Caki2 (cell line): ENCODE measurements at places on chromosomes 2 and 18. TPM values are rescaled to one million over a fixed set of nuclear protein-coding genes. Genes with fewer than 3 reads are reported as not detected.

RGPD4 gene
- total RNA-seq, result not detected in 2 replicates

MOGAT1 gene
- not detected in 2 replicates for total RNA-seq

HOXD12 gene
- total RNA-seq, result not detected in 2 replicates

MMADHC gene
- 195 and 239 TPM in 2 replicates for total RNA-seq

MOCOS gene
- 3.7 and 10.2 TPM in 2 replicates for total RNA-seq

FASTKD1 gene
- 10.8 and 14.0 TPM in 2 replicates for total RNA-seq

PLCL1 gene
- total RNA-seq, result not detected in 2 replicates

TMEM169 gene
- total RNA-seq, result 5.5 and 8.3 TPM in 2 replicates

SP3 gene
- 65.6 and 67.7 TPM in 2 replicates for total RNA-seq

CHPF gene
- 78.8 and 104 TPM in 2 replicates for total RNA-seq

RGPD6 gene
- 12.0 and 22.5 TPM in 2 replicates for total RNA-seq

TMEM198 gene
- 4.5 and 9.3 TPM in 2 replicates for total RNA-seq

NOL4 gene
- not detected in 2 replicates for total RNA-seq

PKDCC gene
- 1.6 and 2.1 TPM in 2 replicates for total RNA-seq

SULT1C4 gene
- total RNA-seq, result 5.1 and 7.5 TPM in 2 replicates

KLHL41 gene
- not detected in 2 replicates for total RNA-seq

SLC4A5 gene
- 0.84 and 7.1 TPM in 2 replicates for total RNA-seq

CRYGD gene
- total RNA-seq, result not detected in 2 replicates

LINC00305 gene
- not detected in 2 replicates for total RNA-seq

ALK gene
- not detected in 2 replicates for total RNA-seq

MEP1B gene
- 0.17 TPM in 1 of 2 replicates, not detected in the other for total RNA-seq

MEX3C gene
- total RNA-seq, result 21.6 and 30.8 TPM in 2 replicates

DAW1 gene
- total RNA-seq, result 3.4 and 4.3 TPM in 2 replicates

NT5C1B gene
- total RNA-seq, result not detected in 2 replicates
